ENCODE measurements at places on chromosomes 3 and 15.

GRCh38 chr3:11950576-11950975 is 53.6 kb upstream of the SYN2 start:
- no peak for DNase-seq

- no peak for DNase-seq
Observed at GRCh38 chr15:60172143-60172542, 168.0 kb downstream of the FOXB1 start.

GRCh38 chr3:79986338-79986737 is 218.5 kb upstream of the ROBO1 start:
- DNase-seq: no peak

DNA sequence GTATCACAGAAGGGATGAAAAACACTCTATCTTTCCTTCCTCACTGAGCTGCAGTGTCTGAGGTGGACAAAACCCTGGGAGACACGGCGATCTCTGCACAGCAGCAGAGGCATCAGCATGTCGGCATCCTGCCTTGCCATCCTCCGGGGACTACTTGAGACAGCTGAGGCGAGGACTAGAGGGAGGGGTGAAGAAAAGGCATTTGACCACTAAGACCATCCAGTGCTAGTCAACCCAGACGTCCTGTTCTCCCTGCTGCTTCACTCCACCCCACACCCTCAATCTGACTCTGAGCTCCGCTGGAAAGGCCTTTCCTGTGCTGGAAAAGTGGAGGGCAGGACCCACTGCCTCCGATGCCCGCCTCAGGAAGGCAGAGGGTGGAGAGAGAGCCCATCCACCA is 67.3 kb downstream of the VGLL4 start:
- no peak for DNase-seq

GRCh38 chr3:52428151-52429005 is 16.5 kb downstream of the SEMA3G start:
- DNase-seq: peak; percentile 50

- no peak for DNase-seq
Observed at GRCh38 chr3:67083277-67083676, 85.2 kb downstream of the KBTBD8 start.

GRCh38 chr15:49908236-49908932 is 210.6 kb downstream of the ATP8B4 start:
- no peak for DNase-seq

GRCh38 chr3:37458162-37459120 is 284.1 kb upstream of the LRRFIP2 start:
- no peak for DNase-seq

GRCh38 chr3:56772952-56773938 is 28.5 kb downstream of the ARHGEF3 start:
- no peak for DNase-seq

DNA sequence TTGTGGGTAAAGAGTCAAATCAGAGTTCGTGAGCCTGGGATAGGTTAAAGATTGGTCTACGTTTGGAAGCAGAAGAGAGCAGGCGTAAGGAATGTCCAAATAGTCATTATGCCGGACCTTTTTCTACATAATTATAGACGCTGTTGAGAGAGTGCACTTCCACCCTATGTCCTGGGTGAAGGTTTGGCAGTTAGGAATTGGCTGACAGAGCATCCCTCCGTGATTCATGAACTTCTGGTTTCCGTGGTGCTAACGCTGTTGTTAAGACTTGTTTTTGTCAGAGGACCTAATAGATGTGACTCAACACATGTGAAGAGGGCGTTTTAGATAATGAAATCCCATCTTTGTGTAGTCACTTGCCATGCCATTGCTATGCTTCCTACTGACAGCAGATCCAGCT is 1.1 kb downstream of the EAF1 start:
- DNase-seq: no peak

DNA sequence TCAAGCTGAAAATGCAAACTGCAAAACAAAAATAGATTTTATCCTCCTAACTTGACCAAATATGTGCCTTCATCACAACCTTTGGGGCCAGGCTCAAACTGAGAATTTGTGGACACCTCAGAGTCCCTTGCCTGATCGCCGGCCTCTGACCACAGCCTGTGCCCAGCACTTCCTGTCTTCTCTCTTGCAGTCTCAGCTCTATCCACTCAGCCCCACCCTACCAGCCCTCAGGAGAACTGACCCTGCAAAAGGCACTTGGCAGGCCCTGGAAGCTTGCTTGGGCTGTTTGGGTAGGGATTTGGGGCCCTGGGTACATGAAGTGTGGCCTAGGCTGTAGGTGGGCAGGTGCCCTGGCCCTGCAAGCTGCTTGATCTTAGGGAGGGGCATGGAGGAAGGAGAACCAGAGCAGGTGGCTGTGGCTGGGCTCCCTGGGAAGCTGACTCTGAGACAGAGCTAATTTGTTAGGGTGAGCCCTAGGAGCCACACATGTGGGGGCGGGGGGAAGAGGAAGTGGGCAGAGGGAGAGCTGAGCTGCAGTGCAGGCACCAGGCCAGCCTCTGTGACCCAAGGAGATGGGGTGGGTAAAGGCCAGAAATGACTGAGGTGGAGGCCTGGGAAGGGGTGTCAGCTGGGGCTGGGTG is 8.6 kb downstream of the CLEC3B start:
- DNase-seq: no peak

DNA sequence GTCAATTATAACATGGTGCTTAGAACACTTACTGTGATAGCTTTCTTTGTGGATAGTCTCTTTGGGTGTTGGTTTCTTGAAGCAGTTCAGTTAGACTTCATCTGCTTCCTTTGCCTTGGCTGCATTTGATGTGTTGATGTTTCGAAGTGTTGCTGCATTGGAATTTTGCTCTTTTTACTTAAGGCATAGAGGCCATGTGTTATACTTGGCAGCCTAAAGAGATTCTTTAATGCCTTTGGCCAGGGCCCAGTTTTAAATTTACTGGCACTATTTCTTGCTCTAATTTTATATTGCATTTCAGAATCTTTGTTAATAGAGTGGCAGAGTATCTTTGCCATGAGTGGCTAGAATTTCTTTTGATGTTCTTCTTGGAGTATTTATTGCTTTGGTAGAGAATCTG is 21.2 kb downstream of the NR1D2 start:
- DNase-seq: no peak

DNA sequence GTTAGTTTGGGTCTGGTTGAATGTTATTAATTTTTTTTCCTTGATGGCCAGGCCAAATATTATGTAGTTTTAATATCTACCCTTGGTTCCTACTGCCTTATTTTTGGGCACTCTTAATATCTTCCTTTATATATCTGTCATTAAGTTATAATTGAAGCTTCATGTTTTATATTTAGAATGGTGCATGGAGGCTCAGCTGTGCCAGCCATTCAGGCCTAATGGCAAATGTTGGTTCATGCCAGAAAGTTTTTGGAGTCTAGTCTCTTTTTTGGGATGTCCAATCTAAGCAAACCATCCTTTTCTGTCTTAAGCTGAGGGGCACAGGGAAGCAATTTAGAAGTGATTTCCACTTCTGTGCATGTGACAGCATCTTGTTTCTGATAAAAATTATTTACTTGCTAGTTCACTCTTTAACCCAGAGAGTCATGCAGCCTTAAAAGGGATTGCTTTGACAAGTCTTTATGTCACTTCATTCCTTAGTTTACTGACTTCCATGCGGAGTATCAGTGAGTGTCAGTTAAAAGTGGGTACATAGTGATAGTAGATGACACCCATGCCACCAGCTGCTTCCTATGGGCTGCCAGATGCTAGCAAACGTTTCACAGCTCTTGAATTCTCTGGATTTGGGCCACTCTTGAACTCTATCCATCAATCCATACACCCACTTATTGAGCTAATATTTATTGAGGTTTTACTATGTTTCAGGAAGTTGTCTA is 33.0 kb downstream of the MITF start:
- DNase-seq: no peak

- no peak for DNase-seq
Observed at GRCh38 chr15:49827311-49827710, 206.5 kb downstream of the DTWD1 start.

DNA sequence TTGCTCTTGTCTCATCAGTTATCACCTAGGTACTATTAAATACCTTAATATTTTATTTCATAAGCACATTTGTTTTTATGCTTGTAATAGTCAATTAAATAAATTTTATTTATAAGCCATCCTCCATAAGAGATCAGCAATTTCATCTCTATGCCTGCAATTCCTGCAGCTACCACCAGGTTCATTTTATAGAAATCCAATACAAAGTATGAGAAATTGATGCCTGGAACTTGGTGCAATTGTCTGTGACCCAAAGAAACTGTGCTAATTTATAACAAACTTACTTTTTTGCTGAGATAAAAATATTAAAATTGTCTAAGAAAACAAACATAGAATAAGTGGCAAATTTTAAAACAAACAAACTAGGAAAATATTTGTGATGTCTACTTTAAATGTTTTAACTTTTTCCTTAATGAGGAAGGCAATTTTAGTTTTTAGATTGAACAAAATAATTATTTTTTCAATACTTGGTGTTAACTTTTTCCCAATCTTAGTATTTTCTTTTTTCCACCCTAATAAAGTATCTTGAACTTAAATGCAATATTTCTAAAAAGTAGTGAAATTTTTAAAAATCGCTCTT is 1026.6 kb downstream of the ROBO1 start:
- no peak for DNase-seq

DNA sequence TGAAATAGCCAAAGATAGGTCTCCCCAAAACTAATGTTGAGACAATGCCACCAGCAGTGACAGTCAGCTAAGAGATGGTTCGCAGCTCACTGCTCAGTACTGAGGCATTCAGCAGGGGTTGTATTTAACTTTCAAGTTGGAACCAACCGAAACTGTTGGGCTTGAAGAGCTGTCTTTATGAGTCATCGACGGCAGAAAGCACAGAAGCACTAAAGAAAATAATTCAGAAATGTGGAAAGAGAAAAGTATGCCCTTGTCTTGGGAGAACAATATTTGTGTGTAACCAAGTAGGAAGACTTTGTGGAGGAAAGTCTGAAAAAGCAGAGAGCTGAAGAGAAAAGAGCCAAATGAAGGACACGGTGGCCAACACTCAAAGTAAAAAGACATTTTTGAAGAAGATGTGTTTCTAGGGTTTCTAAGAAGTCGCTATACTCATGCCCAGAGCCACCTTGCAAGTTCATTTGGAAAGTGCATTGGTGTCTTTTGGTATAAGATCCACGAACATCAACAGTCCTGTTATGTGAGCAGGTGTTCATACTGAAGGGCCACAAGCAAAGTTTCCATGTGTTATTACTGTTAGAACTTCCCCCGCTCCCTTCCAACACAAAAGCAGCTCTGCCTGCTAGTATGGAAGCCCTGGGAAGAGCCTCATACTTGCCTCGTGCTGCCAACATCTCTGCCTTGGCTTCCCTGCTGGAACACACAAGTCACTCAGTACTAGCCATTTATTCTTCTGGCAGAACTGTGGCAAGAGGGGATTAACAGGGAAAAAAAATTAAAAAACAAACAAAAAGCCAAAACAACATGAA is 4.1 kb upstream of the RARB start:
- no peak for DNase-seq

DNA sequence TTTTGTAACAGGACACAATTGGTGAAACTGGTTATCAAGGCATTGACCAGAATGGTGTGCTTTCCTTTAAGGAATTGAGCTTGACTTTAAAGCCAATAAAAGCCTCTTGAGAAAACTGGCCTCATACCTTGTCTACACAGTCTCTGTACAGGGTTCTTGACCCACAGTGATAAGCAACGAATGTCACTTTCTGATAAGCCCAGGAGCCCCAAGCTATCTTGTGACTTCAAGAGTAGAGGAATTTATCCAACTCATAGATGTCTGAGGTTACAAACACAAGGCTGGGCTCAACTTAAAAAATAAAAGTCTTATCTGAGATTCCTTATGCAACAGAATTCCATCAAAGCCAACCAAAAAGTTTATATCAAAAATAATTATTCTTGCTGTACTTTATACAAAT is 212.1 kb downstream of the GBE1 start:
- DNase-seq: no peak

- no peak for DNase-seq
Observed at GRCh38 chr15:23646165-23647000, 1.3 kb downstream of the MAGEL2 start.

DNA sequence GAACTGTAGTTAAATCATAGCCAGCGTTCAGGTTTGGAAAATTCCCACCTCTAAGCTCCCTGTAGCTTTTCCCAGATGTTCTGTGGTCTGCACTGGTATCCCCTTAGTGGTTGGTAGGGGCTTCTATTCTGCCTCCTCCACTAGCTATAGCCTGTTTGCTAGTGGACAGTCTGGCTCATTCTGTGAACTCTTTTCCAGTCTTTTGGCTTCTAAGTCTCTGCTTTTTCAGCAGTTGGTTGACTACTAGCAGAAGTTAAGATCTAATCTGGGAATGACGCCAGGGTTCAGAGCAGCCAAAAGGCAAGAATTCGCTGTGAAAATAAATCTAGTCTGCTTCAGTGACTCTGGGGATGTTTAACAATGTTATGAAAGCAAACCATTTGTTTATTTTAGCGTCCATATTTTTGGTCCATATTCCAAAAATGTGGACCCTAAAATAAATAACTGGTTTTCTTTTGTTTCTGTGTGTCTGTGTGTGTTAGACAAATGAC is 73.7 kb upstream of the WDR72 start:
- DNase-seq: no peak

DNA sequence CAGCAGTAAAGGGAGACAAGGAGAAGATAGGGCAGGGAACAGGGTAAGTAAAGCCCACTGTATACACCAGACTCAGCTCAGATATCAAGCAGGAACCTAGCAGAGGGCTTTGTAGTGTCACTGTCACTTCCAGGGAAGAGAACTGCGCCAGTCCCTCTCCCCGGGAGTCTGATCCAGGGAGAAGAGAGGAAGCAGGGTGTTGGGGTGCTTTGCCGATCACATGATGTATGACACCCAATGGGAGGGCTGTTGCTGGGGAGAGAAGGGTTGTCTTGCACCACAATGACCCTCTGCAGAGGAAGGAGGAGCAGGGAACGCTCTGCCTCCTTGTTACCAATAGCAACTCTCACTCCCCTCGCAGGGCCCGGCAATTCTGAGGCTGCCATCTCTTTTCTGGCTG is 147.2 kb upstream of the SLC2A2 start:
- DNase-seq: no peak

DNA sequence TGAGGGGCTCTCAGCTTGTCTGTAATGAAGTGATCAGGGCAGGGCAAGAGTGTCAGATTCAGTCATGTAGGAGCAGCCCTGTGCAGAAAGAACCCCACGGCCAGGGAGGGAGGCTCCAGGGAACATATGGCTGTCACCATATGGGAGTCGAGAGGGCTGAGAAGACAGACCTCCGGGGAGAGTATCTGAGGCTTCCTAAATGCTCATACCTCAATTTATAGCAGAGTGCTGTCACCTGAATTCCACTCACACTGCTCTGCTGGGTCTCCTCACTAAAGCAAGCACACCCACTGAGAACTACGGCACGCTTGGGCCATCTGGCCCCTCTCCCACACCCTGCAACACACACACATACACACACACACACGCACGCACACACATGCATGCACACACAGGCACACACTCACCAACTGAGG is 92.3 kb upstream of the TJP1 start:
- DNase-seq: no peak

- no peak for DNase-seq
Observed at GRCh38 chr15:74641151-74641550, 25.5 kb downstream of the CLK3 start.

DNA sequence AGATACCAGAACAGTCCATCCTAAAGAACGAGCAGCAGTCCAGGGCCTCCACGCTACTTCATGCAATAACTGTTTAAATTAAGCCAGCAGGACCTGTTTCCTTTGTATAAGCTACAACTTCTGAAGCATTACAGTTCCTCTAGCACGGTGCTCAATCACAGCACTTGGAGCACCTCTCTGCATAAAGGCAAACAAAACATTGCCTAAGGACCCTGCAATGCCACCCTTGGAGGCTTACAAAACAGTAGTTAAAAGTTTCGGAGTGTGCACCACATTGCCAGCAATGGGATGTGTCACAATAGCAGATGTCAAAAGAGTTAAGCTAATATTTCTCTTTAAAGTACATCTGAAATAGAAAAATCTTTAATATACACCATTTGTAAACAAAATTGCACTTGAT is 2.6 kb upstream of the VPS39 start:
- DNase-seq: no peak
